ENCODE measurements at places on chromosomes 16 and 17.

DNA sequence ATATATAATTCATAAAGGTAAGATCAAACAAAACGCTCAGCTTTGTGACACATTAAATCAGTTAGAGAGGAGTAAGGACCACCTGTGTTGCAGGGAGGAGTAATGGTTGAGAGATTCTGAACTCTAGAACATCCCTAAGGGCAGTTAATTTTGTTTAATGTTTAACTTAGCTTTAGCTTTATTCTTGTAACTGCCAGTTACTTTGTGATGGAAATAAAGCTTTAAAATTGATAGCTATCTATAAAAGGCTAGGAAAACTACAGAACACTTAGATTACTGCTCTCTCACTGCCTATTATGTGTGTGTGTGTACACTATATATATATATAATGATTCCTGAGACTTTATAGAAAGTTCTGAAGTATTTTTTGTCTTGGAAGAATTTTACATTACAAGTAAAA is 37.8 kb downstream of the PTRH2 start:
- DNase-seq = no peak

- DNase-seq = no peak
Measured at GRCh38 chr16:72464597-72465368, 292.8 kb upstream of the PMFBP1 start.

DNA sequence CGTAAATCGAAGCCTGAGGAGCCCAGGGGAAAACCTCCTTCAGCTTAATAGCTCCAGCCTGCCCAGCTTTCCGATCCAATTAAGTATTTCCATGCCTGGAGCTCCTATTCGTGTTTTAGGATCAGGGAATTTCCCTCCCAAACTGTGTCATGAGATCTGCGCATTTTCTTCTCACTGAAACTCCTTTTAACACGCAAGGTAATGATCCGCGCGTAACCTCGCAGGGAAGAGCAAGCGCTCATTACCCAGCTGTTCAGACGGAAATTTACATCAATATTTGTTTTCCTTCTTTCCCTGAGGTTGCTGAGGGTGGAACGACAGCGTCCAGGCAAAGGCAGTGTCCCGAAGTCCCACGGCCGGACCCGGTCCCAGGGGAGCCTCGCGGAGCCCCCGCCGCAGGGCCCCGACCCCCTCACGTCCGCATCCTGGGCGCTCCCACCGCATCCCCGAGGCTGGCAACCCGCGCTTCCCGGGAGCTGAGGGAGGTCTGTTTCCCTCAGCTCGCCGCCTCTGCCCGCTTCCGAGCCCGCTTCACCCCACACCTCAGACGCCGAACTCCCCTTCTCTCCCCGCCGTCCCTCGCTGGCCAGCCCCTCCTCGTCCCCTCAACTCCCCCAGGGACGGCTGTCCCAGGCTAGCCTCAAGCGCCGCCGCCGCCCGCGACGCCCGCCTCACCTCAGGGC is 415 bp downstream of the ABCA5 start:
- no peak for DNase-seq

- no peak for DNase-seq
Measured at GRCh38 chr16:1073566-1074378, 1.2 kb downstream of the SSTR5 start.

All from LHCN-M2 (cell line).